Activated effector memory CD4-positive, alpha-beta T cell treated with Interleukin-2 at 50 U/mL for 16 hours (primary cell): ENCODE measurements at places on chromosomes 5 and 9.
A peak's percentile ranks its signal among the peaks of the same experiment; 100 is the strongest.

GRCh38 chr5:41004931-41005330, 66.2 kb downstream of the MROH2B start:
- no peak for DNase-seq

DNA sequence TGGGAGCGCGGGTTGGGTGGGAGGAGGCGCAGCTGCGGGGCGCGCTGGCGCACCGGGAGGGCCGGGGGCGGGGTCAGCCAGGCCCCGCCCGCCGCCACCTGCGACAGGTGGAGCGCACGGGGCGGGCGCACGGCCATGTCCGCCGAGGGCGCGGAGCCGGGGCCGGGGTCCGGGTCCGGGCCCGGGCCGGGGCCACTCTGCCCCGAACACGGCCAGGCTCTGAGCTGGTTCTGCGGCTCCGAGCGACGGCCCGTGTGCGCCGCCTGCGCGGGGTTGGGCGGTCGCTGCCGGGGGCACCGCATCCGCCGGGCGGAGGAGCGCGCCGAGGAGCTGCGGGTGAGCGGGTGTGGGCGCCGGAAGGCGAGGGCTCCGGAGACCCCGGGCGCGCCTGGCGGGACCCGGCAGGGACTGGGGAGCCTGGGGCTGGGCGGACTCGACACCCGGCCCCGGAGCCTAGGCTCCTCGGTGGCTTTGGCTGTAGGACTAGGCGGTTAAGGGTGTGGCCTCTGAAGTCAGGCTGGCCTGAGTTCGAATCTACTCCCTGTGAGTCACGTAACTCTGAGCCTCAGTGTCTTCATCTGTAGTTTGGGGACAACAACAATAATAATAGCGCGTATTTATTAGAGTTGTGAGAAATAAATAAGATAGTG, at the start of gene BSPRY:
Gene BSPRY (plus strand): TSS at position 97 of the 650 bp plus-strand sequence. CDS start 39 bp downstream, at position 136.
- DNase-seq: peak; percentile 6

DNA sequence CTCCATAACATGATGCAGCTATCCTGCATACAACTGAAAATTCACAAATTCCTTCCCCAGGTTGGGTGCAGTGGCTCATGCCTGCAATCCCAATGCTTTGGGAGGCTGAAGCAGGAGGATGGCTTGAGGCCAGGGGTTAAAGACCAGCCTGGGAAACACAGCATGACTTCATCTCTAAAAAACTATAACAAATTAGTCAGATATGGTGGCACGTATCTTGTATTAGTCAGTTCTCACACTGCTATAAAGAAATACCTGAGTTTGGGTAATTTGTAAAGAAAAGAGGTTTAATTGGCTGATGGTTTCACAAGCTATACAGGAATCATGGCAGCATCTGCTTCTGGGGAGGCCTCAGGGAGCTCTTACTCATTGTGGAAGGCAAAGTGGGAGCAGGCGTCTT, 56.4 kb upstream of the DAPK1 start:
- no peak for DNase-seq

DNA sequence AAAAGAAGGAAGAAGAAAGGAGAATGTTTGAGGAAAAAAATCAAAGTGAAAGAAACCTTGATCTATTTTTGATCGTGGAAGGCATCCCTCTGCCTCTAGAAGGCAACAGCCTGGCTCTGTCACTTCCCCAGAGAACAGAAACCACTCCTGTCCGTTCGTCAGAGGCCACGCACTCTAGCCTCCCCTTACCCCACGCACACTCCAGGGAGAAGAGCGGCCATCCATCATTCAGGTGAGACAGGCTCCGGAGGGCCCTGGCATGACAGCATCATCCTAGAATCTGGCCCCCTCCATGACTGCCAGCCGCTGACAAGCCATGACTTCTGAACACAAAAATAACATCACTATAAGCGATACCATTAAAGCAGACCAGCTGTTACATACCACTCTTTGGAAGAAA, 135.8 kb downstream of the ROR2 start:
- DNase-seq: no peak

DNA sequence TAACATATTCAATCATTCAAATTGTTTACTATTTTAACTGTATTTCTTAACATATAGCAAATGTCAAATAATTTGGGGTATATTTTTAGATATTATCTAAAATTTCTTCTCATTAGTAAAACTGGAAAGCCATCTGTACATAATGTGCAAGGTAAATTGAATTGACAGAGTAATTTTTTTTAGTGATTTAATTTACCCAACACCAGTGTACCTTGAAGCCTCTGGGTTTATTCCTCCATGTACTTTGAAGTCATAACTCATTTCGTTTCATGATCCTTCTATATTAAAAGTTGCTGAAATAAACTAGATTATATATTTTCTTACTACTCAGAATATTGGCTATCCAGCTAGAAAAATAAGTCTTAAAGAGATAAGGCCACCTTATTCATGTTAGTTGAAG, 674.9 kb downstream of the PRR16 start:
- no peak for DNase-seq

DNA sequence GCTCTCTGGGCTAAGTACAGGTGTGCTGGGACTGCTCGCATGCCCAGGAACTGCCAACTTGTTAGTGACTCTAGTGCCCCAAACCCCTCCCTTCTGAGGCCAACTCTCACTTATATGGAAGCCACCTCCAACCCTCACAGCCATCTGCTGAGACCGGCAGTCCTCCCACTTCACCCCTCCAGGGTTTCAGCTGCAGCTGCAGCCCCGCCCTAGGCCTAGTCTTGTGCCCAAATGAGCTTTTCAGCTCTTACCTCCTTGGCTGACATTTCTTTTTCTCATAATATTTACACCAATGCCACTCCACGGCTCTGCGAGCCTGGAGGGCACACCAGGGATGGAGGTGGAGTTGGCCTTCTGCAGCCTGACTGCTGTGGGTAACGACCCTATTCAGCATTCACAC, 166.6 kb downstream of the ROR2 start:
- no peak for DNase-seq

DNA sequence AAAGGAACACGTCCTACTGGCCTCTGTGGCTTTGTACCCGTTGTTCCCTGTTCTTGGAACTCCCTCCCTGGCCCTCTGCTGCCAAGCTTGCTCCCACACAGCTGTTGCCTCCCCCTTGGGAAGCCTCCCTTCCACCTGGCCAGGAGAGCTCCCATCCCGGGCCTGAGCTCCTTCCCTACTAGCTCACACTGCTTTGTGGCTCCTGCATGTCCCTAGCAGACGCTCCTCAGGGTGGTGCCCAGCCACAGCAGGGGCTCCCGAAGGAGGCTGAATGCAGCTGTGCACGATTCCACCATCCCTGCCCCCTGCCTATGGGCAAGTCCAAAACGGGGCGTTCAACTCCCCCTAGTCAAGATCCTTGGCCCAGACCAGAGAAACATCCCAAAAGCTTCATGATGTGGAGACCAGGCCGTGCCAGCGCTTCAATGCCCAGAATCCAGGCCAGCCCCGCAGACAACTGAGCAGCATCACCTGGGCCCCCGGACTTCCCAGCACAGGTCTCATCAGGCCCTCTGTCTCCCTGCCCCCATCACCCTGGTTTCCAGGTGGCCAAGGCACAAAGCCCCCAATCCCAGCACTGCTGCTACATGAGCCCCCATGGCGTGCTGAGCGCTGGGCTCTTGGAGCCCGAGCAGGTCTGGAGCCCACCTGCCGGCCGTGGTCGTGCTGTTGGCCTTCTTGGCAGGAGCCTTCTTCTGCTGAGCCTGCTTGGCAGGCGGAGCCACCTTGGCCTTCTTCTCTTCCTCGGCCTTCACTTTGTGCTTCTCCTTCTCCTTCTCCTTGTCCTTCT, 14.3 kb downstream of the BRD3OS start:
- no peak for DNase-seq

DNA sequence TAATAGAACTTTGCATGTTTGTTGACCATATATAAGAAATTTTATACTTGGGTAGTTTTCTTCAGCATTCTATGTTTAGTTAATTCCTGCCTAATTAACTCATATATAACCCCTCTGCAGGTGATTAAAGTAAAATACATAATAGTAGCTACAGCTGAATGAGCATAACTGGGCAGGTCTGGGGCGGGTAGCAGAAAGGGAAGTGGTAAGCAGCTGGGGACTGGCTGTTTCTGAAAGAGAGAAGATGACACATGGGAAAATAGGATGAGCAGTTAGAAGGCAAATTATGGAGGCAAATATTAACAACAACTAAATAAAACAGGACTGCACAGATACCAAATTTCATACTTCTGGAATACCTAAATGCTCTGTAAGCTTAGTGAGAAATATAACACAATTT, 128.1 kb downstream of the CPLANE1 start:
- DNase-seq: no peak
